Fibroblast of skin of scalp (primary cell): ENCODE measurements at places on chromosomes 7 and 10.

DNA sequence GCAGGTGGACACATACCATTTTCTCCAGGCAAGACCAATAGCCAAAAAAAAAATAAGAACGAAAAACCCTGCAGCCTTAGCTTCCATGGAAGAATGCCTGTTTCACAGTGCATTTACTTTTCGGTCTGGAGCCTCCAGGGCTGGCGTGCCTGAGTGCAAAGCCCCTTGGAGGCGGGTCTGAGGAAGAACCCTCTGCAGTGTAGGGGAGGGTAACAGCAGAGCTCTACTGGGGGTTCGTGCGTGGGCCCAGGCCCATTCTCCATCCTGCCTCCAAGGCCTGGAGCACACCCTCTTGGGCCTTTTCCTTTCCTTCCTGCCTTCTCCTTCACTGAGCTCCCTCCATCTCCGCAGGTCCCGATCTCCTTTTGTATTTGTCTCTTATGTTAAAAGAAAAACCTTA lies 172.3 kb upstream of the GLI3 start:
- no peak for DNase-seq

- DNase-seq: peak; percentile 73
Measured at GRCh38 chr10:62278441-62278910, 9.8 kb upstream of the RTKN2 start.

GRCh38 chr7:18521236-18521589 lies 25.7 kb downstream of the HDAC9 start:
- DNase-seq: no peak

DNA sequence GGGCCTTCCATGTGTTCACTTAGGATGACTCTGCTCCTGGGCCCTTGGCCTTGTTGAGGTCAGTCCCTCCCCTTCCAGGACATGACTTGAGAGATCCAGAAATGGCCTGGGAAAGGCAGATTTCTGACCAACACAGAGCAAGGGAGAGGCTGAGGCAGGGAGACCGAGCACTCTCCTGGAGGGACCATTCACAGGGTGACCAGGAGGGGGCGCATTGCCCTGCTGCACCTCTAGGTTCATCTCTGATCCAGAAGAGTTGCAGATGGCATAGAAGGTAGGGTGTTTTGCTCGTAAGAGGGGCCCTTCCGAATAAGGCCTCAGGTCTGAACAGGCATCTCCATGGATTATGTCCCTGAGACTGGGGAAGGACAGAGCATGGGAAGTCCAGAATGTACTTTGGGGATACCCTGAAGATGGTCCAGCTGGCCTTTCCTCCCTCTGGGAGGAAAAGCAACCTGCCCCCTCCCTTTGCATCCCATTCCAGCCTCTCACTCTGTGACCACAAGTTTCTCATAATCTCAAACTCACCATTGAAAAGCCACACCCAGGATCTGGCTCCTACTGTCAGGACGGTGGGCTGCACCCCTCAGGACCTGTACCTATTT lies 6.6 kb downstream of the DMBT1 start:
- DNase-seq: peak; percentile 16

GRCh38 chr7:33716581-33717477 lies 188.5 kb upstream of the BMPER start:
- peak; percentile 68 for DNase-seq

GRCh38 chr7:106465704-106466468 lies 181.1 kb upstream of the NAMPT start:
- no peak for DNase-seq

DNA sequence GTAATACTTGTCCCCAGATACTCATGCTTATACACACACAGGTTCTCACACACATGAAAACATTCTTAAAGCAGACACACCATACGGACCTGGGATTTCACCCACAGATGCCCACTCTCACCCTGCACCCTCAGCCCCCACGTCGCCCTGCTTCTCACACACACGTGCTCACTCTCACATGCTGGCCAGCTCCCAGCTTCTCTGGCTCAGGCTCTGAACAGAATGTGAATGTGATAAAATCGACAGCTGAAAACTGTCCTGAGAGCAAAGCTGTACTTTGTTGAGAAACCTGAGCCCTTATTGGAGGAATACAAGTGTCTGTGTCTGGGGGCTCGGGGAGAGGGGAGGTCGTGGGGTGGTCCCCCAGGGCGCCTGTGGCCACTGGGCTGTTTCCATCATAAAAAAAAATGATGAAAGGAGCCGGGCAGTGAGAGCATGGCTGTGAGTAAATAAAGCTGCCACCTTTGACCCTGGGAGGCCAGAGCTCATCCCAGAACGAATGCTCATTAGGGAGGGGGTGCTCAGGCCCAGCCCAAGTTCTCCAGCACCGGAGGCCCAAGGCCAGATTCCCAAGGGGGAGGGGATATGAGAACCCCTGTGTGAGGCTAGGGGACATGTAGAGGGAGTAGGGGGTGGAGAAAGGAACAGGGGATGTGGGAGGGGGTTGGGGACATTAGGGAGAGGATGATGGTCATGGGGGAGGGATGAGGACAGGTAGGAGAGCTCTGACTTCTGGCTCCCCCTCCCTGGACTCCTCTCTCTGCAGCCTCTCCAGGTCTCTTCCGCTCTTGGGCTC lies 18.1 kb upstream of the TLX1 start:
- DNase-seq: no peak

DNA sequence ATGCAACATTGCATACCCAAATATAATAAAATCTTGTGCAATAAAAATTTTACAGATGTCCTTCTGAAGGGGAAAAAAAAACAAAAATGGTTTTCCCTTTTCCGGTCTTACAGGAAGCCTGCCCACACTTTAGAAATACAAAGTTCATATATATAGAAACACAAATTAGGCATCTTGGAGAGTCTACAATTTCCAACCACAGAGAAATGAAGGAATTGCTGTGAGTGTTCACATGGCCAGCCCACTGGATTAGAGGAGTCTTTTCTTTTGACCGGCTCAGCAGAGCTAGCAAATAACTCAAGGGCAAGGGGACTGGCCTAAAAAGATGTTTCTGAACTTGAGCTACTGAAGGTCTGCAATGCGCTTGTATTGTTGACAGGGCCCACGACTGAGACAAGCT lies 92.4 kb downstream of the GLI3 start:
- DNase-seq: peak; percentile 84

- DNase-seq: no peak
Measured at GRCh38 chr10:52703898-52704297, 68.7 kb downstream of the MBL2 start.

DNA sequence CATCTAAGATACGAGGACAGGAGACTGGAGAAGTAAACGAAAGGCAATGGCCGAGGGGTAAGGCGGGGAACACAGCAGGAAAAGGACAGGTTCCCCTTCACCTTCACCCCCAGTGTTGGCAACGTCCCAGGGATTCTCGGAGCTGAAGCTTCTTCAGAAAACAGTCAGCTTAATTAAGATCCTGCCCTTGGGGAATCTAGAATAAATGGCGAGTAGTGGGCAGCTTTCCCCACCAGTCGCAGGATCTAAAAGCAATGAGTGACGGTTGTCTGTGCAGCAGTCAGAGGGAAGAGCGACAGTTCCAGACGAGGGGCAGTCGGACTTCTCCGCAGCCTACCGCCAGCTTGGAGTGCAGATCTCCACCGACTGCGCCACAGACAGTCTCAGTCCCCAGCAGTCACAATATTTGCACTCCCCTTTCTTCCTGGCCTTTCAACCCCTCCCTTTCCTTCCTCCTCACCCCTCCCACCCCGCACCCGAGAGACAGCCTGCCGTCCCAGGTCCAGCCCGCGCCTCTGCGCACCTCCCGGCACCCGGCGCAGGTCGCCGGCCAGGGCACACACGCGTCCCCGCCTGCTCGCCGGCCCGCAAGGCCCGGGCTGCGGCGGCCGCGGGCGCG lies 10.9 kb upstream of the SP8 start:
- no peak for DNase-seq

DNA sequence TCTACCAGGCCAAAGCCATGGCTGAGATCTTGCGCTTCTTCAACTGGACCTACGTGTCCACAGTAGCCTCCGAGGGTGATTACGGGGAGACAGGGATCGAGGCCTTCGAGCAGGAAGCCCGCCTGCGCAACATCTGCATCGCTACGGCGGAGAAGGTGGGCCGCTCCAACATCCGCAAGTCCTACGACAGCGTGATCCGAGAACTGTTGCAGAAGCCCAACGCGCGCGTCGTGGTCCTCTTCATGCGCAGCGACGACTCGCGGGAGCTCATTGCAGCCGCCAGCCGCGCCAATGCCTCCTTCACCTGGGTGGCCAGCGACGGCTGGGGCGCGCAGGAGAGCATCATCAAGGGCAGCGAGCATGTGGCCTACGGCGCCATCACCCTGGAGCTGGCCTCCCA lies 142.7 kb downstream of the GRM3 start:
- DNase-seq: no peak
